ENCODE measurements at places on chromosomes 4 and X.
A peak's percentile ranks its signal among the peaks of the same experiment; 100 is the strongest.

DNA sequence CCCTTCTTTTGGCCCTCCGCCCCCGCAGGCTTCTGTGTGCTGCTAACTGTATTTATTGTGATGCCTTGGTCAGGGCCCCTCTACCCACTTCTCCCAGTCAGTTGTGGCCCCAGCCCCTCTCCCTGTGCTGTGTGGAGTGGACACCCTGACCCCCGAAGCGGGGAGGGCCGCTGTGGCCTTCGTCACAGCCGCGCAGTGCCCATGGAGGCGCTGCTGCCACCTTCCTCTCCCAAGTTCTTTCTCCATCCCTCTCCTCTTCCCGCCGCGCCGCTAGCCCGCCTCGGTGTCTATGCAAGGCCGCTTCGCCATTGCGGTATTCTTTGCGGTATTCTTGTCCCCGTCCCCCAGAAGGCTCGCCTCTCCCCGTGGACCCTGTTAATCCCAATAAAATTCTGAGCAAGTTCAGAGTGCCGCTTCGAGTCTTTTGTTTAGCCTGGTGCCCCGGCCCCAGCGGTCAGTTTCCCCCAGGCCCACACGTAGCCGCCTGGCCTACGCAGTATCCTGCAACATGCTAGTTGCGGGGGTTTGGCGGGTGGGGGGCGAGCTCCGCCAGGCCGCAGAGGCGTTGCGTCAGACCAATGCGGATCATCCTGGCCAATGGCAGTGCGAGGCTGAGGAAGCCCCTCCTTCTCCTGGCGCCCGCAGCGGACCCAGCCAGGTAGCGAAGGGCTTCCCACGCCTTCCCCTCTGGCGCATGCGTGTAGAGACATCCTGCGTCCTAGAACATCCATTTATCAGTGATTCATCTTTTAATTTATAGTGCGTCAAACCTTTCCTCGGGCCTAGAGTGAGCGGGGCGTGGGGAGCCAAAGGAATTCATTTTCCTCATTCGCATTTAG lies 5.6 kb upstream of the KANTR start:
- peak; percentile 88 for DNase-seq

DNA sequence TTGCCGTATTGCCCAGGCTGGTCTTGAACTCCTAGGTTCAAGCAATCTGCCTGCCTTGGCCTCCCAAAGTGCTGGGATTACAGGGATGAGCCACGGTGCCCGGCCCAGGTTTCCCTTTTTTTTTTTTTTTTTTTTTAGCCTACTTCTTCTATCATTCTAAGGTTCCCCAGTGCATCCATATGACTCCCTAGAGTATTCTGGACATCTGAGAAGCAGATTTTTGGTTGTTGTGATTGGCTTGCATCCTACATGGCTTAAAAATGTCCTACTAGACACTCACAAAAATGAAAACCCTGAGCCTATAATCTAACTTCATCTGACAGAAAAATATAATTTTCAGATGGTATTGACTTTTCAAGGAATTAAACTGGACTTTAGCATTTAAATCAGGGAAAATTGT lies 41.7 kb downstream of the SMIM14 start:
- DNase-seq: no peak

DNA sequence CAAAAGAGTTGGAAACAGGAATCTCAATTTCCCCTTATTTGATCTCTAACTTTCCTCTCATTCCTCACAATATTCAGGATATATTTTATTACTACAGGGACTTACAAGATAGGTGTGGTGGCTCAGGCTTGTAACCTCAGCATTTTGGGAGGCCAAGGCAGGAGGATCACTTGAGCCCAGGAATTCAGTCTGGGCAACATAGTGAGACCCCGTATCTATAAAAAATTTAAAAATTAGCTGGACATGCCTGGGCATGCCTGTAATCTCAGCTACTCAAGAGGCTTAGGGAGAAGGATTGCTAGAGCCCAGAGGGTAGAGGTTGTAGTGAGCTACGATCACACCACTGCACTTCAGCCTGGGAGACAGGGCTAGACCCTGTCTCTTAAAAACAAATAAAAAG lies 200.4 kb downstream of the CAMK2D start:
- DNase-seq: no peak

DNA sequence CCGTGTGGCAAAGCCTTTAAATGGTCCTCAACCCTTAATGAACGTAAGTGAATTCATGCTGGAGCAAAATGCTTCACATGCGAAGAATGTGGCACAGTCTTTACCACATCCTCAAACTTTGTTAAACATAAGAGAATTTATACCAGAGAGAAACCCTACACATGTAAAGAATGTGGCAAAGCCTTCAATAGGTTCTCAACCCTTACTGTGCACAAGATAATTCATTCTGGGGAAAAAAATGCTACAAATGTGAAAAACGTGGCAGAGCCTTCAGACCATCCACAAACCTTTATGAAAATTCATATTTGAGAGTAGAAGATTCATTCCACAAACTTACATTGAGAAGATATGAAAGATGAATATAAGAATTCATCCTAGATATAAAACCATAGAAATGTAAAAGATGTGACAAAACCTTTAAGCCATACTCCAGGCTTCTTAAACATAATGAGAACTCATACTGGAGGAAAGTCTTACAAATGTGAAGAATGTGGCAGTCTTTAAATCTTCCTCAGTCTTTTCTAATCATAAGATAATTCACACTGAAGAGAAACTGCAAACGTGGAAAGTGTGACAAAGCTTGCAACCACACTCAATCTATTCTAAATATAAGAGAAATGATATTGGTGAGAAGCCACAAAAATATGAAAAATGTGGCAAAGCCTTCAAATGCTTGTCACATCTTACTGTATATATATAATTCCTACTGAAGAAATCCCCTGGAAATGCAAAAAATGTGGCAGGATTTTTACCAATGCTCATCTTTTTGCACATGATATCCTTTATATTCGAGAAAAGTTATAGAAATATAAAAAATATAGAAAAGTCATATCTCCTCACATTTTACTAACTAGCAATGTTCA lies 36.9 kb downstream of the ZNF141 start:
- no peak for DNase-seq

GRCh38 chrX:81378560-81378959 lies 176.7 kb downstream of the SH3BGRL start:
- DNase-seq: no peak

GRCh38 chr4:48139691-48140090 lies 5.6 kb upstream of the TXK start:
- peak; percentile 26 for DNase-seq

- no peak for DNase-seq
Observed at GRCh38 chrX:52166840-52167239, 17.8 kb upstream of the MAGED4 start.

DNA sequence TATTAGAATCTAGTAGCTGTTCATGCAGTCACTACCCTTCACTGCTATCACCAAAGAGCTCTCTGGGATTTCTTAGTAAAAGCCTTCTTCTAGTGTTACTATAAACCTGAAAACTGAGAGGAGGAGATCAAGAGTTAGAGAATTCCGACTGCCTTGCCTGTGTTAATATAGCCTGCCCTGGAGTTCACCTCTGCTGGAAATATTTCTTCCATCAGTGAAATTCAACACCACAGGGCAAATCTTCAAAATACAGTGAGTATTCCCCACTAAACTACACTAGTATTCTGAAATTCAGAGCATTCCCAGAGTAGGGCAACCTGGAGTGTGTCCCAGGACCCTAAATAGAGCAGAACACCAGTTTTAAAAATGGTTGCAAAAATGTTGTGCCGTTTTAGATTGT lies 301.1 kb downstream of the ARHGAP24 start:
- DNase-seq: no peak

GRCh38 chr4:86522349-86522748 lies 71.8 kb upstream of the PTPN13 start:
- DNase-seq: no peak

DNA sequence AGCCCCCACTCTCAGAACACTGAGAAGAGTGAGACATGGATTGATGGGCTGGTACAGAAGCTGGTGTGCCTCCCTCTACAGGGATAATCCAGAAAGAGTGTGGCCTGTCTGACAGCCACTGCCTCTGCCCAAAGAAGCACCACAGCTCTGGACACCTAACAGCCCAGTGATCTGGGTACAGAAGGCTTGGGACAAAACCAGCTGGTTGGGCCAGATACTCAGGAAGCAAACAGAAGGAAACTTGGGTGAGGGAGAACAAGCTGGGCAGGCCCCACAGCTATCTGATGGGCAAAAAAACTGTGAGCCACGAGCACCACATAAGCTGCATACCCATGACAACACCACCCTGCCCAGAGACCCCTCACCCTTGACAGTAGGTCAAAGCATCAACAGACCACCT lies 46.9 kb downstream of the TMPRSS11F start:
- DNase-seq: no peak
